ENCODE measurements at places on chromosomes 1 and 21.
A peak's percentile ranks its signal among the peaks of the same experiment; 100 is the strongest.

DNA sequence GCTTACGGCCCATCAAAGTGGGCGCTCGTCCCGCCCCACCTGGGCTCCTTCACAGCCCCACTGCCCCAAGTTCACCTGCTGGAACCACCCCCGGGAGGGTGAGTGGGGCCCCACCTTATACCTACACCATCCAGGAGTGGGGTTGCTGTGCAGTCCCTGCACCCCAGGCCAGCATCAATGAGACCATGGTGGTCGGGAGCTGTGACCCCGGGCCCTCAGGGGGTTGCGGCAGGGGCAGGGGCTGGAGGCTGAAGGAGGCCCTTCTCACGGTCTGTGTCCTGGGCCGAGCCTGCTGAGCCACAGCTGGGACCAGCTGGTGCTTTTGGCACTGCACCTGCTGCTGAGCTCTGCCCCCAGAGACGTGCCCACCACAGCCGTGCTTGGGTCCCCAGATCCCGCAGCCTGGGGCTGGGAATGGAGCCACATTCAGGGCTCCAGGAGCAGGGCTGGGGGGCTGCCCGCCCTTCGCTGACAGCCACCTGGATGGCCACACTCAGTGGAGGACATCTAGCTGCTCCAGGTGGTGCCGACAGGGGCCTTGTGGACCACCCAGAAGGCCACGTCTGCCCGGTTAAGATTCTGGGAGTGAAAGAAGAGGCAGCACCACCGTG is 17.4 kb downstream of the ACTRT2 start:
- DNase-seq, result no peak

DNA sequence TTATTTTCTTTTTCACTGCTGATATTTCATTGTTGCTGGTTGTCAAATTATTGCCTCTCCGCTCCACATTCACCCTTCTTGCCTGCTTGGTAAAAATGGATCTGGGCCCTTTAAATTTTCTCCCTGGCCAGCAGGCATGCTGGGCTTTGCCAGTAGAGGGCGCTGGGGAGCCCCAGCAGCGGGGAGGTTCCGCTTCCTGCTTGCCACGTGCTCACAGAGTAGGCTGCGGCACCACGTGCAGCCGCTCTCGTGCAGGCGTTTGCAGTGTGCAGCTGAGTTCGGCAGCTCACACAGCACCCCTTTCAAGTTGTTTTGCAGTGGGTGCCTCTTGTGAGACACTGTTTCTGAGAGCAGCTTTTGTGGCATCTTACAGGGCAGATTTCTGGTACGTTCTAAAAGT is at the start of gene ACTL8:
Gene ACTL8 (plus strand): TSS at position 214 of the 400 bp plus-strand sequence. CDS start 67,676 bp downstream, outside the sequence.
- DNase-seq, result no peak

DNA sequence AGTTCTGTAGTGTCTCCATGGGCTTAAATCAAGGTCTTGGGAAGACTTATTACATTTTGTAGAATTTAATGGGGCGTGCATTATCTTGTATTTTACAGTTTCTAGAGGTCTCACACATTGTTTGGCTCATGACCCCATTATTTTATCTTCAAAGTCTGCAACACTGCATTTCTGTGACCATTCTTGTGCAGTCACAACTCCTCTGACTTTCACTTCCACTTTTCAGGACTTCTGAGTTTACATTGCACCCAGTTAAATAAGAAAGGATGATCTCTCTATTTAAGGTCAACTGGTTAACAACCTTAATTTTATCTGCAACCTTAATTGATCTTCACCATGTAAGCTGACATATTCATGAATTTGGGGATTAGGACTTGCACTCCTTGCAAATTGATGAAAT is 1186.6 kb downstream of the MRPL39 start:
- DNase-seq, result peak; percentile 51

GRCh38 chr1:20183616-20184271 is 2.2 kb upstream of the UBXN10 start:
- DNase-seq, result no peak

- no peak for DNase-seq
Observed at GRCh38 chr1:183100361-183100974, 77.2 kb downstream of the LAMC1 start.

DNA sequence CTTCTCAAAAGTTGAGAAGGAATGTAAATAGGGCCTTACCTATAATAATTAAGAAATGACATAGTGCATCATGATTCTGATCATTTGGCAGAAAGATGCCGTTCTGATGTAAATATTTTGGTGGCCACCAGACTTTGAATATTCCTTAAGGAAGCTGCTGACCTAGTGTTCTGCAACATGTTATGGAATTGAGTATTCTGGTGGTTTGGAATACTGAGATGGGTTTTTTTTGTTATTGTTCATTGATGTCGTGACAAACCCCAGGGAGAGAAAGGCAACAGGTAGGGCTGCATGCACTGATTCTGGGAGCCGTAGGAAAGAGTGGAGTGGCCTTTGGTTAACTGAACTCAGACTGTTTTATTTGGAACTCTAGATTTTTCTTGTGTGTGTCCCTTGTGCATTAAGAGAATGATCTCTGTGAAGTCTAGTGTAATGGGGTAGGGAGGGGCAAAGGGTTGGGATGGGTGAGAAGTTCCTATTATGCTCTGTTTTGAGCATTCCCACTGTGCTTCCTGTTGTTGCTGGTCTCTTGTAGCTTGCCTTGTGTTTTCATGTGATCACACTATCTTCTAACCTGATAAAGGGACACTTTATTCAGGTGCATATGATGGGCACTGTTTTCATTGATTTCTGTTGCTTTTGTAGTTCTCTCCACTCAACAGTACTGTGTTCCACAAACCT is 25.0 kb downstream of the ZBTB8B start:
- no peak for DNase-seq

- no peak for DNase-seq
Observed at GRCh38 chr1:246681900-246682895, 42.0 kb upstream of the SCCPDH start.

- no peak for DNase-seq
Observed at GRCh38 chr1:11211925-11212587, 22.9 kb downstream of the ANGPTL7 start.

- DNase-seq, result no peak
Observed at GRCh38 chr1:97271916-97272788, 550.6 kb downstream of the PTBP2 start.

DNA sequence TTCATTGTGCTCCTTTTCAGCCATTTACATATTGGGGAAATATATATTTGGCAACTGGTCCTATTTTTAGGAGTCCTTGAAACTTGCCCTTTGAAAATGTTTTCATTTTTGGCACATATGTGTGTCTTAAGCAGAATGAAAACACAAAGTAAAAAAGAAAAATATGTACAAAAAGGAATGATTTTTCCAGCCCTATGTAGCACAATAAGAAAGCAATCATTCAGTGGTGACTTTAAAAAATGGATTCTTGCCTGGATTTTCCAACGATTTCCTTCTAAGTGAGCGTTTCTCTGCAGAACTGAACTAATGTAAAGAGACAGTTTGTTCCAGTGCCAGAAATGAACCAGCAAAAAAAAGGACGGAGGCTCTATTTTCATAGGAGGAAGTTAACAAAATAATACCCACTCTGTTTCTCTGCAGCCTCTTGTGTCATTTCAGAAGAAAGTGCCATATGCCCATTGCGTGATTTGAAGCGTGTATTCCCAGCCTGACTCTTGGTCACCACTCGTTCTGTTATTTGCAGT is 340.1 kb downstream of the SETD4 start:
- peak; percentile 78 for DNase-seq

DNA sequence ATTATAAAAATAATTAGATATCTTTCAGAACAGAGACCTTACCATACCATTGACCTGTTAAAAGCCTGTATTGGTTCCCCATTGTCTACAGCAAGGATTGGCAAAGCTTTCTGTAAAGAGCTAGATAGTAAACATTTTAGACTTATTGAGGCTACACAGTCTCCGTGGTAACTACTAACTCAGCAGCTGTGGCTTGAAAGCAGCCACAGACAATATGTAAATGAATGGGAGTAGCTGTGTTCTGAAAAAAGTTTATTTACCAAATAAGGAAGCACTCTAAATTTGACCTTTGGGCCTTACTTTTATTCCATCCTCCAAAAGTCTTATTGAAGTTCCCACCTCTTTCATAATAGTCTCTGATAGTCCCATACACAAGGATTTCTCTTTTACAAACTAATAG is 39.7 kb downstream of the NUP210L start:
- DNase-seq, result peak; percentile 49

DNA sequence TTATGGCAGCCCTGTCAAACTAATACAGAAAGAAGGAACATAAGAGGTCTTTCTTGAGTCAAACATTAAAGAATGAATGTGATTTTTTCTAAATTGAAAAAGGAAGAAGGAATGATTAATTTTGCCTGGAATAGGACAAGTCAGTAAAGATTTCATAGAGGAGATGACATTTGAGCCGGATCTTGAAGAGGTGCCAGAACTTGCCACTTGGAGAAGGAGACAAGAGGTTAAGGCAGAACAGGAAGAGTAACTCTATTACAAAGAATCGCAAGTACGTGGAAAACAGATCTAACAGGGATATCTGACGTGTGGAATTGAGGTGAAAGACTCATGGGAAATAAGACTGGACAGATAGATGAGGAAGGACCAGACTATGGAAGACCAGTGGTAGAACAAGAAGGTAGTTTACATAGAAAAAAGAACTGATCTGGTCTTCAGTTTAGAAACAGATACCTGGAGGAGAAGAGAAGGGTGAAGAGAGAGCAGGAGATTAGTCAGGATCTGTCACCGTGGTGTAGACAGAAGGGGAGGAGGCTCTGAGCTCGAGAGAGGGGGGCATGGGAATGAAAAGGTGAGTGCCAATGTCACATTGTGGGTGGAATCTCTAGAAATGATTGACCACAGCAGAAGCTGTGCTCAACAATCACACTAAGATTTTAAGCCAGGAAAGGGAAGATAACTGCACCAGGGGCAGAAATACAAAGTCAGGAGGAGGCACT is 32.5 kb downstream of the RHOU start:
- DNase-seq, result no peak

GRCh38 chr1:180101411-180101810 is 53.3 kb upstream of the QSOX1 start:
- DNase-seq, result no peak

- DNase-seq, result no peak
Observed at GRCh38 chr21:27192281-27192949, 225.5 kb upstream of the ADAMTS5 start.

DNA sequence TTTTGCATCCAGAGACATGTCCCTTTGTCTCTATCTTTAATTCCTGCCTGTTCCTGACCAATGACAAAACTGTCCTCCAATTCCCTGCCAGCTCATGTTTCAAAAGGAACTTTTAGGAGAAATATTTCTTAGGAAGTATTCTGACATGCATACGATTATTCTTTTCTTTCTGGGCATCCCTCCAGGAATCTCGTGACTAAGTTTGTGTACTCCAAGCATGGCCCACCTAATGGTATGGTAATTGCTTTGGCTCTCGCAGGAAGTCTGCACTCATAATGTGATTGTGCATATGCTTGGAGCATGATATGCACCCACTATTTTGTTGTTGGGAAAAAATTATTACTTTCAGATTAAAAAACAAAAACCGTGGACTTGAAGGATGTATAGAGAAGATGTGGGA is 256.4 kb downstream of the PRDM2 start:
- no peak for DNase-seq

DNA sequence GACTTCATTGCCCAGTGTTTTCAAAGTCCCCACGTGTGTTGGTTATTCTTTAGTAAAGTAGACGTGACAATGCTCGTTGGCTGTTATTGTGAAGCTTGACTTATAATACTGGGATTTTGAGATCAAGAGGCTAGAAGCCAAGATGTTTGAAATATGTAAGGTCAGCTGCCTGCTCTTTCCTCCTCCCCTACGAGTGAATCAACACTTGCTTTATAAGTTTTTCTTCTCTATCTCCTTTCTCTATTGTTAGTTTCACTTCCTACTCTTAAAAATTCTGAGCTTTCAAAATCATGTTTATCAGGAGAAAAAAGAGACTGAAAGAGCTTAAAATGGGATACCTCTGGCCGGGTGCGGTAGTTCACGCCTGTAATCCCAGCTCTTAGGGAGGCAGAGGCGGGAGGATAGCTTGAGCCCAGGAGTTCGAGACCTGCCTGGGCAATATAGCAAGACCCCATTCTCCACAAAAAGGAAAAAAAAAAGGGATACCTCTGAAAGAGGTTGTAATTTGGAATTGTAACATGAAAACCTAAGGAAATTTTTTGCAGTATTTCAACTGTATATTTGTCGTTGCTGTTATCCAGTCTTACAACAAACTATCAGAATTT is 72.0 kb downstream of the EPB41 start:
- peak; percentile 15 for DNase-seq

DNA sequence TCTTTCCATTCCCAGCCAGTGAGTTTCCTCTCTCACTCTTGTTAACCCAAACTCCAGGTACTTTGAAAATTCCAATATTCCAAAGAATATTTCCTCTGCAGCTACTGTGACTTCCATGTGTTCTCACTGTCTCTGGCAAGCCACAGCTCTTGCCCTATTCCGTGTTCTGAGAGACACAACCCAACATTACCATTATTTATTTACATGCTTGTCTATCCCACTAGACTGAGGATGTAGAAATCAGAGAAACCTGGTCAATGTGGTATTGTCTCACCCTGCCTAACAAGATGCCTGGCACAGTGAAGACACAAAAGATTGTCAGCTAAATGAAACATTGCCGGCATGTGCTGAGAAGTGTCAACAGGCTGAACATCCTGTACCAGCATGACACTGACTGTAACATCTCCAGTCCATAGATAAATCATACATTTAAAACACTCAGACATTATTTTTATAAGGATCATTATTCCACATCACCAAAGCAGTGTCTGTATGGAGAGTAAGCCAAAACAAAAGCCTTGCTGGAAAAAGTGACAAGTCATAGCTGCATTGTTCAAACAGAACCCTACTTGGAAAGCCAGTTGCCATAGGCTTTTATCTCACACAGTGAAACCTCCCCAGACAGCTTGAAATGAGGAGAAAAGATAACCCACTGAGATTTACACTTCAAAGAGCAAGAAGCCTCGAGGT is 72.3 kb downstream of the SIPA1L2 start:
- DNase-seq, result no peak

- DNase-seq, result no peak
Observed at GRCh38 chr1:91673613-91674012, 173.0 kb downstream of the CDC7 start.

- DNase-seq, result no peak
Observed at GRCh38 chr1:89279011-89279466, 6.4 kb upstream of the GBP5 start.

- no peak for DNase-seq
Observed at GRCh38 chr21:37642493-37642892, 273.8 kb downstream of the KCNJ6 start.

GRCh38 chr1:44632598-44632997 is 41.7 kb downstream of the TMEM53 start:
- no peak for DNase-seq

DNA sequence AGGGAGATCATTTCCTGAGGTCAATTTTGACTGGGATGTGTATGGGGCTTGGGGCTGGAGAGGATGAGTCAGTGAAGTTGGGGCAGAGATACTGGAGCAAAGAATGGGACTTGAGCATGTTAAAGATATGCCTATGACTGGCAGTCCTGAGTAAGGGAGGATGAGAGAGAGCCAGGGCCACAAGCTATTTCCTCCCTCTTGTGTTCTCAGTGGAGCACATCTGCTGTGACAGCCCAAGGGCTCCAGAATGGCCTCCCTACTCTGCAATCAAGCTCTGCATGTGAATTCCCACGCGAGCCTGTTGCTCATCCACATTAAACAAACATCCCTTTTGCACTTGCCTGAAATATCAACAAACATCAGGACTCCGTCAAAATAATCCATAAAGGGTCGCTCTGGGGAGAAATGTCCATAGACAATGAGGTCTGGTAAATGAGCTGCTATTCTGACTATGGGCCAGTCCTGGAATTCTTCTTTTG is 9.2 kb downstream of the ADCY10 start:
- DNase-seq, result peak; percentile 34

All from suppressor macrophage (primary cell).